Right lung (tissue), 10 donors: ENCODE measurements at places on chromosomes 1 and 21. TPM values are rescaled to one million over a fixed set of nuclear protein-coding genes. Genes with fewer than 3 reads are reported as not detected.

Gene AADACL3
- polyA plus RNA-seq = not detected

- no peak for DNase-seq
Measured at GRCh38 chr21:14675774-14676530, 129.8 kb upstream of the SAMSN1 start.

GRCh38 chr1:10753299-10753698 is 43.1 kb downstream of the CASZ1 start:
- no peak for DNase-seq

DNA sequence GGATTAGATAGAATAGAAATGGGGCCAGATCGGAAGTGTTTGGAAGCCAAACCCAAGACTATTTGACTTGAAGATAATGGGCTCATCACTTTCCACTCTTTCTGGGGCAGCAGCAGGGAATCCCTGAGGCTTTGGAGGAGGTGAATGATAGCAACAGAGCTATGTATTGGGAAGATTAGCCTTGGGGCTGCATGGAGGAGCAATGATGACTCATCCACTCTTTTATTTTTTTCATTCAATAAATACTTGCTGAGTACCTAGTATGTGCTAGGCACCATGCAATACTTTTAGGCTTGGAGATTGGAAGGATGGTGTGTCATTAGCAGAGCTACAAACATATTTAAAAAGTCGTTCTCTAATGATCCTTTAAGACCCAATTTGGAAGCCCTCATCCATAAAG is 166.9 kb upstream of the FOXD3 start:
- no peak for DNase-seq

DNA sequence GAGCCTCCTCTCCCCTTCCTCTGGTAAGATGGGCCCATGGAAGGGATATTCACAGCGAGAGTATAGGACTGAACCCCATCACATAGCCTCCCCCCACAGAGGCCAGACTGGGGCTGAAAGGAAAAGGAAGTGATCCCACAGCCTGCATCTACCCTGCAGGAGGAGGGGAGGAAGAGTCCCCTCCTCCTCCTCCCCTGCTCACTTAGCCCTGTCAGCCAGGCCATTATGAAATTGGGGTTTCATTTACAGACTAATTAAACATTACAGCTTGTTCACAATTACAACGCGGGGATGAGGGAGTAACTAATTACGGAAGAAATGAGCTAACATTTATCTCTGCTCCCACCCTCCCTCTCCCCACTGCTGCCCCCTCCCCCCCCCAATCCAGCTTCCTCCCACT is 25.4 kb downstream of the DMAP1 start:
- no peak for DNase-seq

Gene PTPRF
- polyA plus RNA-seq = 165 TPM

- no peak for DNase-seq
Measured at GRCh38 chr1:26583646-26584485, 54.3 kb downstream of the RPS6KA1 start.

Gene OSCP1
- polyA plus RNA-seq = 14.8 TPM

GRCh38 chr1:91189096-91189495 is 167.3 kb upstream of the ZNF644 start:
- no peak for DNase-seq

- DNase-seq = no peak
Measured at GRCh38 chr1:176183618-176184017, 23.5 kb downstream of the COP1 start.
